Naive B cell (primary cell): ENCODE measurements at places on chromosomes 5 and 9. TPM values are rescaled to one million over a fixed set of nuclear protein-coding genes. Genes with fewer than 3 reads are reported as not detected.

DNA sequence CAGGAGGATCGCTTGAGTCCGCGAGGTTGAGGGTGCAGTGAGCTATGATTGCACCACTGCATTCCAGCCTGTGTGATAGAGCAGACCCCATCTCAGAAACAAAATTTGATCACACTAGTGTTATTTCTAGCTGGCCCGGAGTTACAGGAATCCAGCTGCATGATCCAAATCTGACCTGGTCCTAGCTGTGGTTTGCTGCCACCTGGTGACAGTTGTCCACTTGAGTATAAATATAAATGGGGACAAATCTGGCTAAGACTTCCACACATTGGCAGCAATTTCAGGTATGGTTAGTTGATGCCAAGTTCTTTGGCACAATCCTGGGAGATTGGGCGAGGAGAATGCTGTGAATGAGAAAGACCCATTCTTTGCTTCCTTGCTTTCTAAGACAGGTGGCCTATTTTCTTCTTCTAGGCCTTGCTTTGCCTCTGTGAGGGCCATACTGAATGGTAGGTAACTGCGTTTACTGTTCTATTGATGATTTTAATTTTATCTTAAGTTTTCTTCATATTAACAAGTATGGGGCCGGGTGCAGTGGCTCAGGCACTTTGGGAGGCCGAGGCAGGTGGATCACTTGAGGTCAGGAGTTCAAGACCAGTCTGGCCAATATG is 35.4 kb downstream of the UBE2R2 start:
- DNase-seq, result peak; percentile 51

The MUSK gene
- polyA plus RNA-seq, result not detected

DNA sequence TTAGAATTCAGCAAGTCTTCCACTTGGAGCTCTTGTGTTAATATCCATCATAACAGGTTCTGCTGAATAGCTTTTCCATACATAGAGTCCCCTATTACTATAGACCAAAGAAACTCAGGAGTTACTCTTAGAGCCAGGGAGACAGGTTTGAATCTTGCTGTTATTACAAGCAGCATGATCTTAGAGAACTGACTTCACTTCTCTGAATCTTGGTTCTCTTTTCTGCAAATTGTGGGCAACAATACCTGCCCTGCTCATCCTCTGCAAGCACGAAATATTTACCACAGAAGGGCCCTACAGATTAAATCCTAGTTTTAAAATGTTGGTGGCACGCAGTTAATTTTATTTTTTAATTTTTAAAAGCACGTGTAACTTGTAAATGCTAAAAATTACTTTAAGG is 111.7 kb downstream of the TLR4 start:
- no peak for DNase-seq

DNA sequence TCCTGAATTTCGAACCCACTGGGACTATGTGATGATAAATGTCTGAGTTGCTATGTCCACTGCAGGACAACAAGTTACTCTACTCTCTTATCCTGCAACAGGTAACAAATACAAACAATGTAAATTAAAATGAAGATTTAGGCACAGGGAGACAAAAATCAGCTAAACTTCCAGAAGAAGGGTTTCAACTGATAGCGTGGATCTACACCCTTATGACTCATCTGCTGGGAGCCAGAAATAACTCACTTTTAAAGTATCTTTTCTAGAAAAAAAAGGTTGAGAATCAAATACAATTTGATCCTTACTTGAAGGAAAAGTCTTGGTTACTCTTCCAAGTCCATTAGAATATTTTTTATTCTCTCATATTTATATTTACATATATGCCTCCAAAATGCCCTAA is 21.4 kb downstream of the PJA2 start:
- DNase-seq, result no peak

The PTAR1 gene
- polyA plus RNA-seq, result 21.5 TPM

The OR1Q1 gene
- polyA plus RNA-seq, result not detected

The PRLR gene
- not detected for polyA plus RNA-seq

GRCh38 chr5:74624501-74624900 is 16.0 kb downstream of the ENC1 start:
- DNase-seq, result no peak

- DNase-seq, result no peak
These were observed 822 bp downstream of the RASEF start for GRCh38 chr9:83061990-83062650.

The QRFP gene
- polyA plus RNA-seq, result 0.75 TPM

DNA sequence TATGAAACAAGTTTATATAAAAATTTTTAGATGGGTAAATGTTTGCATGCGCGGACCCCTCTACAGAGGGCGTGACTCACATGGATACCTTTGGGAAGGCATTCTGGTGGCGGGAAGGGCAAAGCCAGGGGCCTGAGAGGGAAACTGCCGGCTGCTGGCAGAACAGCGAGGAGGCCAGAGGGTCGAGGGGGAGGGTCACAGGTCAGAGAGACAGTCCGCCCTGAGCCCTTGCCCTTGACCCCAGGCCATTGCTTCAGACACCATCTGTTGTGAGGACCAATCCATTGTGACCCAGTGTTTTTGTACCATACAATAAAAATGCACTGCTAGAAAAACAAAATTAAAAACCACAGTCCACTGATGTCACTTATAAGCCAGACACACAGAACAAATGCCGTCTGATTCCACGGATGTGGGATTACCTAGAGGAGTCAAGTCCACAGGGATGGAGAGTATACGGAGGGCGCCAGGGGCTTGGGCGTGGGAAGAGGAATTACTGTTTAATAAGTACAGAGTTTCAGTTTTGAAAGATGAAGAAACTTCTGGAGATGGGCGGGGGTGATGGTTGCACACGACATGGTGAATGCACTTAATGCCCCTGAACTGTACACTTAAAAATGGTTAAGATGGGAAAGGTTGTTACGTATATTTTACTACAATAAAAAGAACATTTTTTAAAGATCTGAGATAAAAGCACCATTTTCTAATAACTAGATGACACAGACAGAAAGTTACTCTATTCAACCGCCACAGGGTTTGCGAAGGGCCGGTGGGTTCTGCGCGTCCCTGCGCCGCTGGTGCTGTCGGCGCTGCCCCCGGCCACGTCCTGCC is 12.0 kb downstream of the BTNL9 start:
- DNase-seq, result no peak

GRCh38 chr5:149796030-149796429 is 65.9 kb downstream of the PPARGC1B start:
- no peak for DNase-seq

The ROPN1L gene
- 0.58 TPM for polyA plus RNA-seq

- no peak for DNase-seq
These were observed 233.3 kb upstream of the DAP start for GRCh38 chr5:10994091-10994986.

The HNRNPAB gene
- 55.2 TPM for polyA plus RNA-seq

The PLAC8L1 gene
- polyA plus RNA-seq, result not detected

The F12 gene
- 0.56 TPM for polyA plus RNA-seq

GRCh38 chr9:105508530-105508929 is 49.4 kb upstream of the FKTN start:
- no peak for DNase-seq

The CA9 gene
- not detected for polyA plus RNA-seq

- DNase-seq, result no peak
These were observed 134.4 kb downstream of the TRPM3 start for GRCh38 chr9:70986984-70987383.

DNA sequence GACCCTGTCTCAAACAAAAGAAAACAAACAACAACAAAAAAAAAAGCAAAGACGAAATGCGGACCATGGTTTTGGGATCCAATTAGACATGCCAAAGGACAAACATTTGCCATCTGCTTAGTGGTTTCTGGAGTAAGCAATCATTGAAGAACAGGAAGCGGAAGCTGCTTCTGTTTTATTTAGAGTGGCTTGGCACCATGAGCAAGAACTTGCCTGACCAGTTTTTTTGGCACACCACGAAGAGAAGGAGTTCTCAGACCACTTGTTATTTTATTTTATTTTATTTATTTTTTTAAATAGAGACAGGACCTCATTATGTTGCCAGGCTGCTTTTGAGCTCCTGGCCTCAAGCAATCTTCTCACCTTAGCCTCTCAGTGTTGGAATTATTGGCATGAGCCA is 17.0 kb downstream of the BTF3 start:
- no peak for DNase-seq

DNA sequence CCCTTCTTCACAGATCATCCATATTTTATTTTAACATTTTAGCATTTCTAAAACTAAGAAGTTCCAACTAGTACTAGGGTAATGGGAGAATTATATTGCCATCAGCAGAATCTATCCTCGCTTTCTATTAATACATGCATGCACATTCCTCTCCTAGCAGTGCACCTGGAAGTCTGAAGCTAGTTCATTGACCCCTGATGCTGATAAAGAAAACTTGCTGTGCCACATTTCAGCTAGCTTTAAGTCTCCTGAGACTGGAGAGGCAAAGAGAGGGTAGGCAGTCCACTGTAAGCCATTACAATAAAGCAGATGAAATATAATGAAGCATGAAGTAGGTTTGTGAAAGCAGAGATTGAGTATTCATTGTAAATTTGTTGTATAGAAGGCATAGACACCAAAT is 15.8 kb downstream of the MINAR2 start:
- no peak for DNase-seq

GRCh38 chr5:39466846-39467245 is 42.1 kb upstream of the DAB2 start:
- DNase-seq, result no peak

The WNT8A gene
- not detected for polyA plus RNA-seq

DNA sequence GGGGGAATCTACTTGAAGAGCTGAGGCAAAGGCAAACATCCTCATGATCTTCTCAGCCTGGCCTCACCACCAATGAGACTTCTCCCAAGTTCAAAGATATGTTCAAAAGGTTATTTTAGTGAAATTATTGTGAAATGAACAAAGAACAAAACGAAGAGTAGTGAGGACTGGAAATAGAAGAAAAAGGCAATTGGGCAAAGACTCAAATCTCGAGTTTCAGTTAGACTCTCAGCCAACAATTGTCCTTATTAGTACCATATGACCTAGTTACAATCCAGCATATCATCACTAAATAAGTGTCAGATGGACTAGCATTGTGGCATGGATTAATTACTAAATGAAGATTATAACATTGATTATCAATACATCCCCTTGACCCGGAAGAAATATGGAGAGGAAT is 9.0 kb downstream of the ZNF474 start:
- DNase-seq, result no peak

The IRX2 gene
- polyA plus RNA-seq, result not detected

The LAMC3 gene
- not detected for polyA plus RNA-seq

The BNC2 gene
- polyA plus RNA-seq, result not detected

DNA sequence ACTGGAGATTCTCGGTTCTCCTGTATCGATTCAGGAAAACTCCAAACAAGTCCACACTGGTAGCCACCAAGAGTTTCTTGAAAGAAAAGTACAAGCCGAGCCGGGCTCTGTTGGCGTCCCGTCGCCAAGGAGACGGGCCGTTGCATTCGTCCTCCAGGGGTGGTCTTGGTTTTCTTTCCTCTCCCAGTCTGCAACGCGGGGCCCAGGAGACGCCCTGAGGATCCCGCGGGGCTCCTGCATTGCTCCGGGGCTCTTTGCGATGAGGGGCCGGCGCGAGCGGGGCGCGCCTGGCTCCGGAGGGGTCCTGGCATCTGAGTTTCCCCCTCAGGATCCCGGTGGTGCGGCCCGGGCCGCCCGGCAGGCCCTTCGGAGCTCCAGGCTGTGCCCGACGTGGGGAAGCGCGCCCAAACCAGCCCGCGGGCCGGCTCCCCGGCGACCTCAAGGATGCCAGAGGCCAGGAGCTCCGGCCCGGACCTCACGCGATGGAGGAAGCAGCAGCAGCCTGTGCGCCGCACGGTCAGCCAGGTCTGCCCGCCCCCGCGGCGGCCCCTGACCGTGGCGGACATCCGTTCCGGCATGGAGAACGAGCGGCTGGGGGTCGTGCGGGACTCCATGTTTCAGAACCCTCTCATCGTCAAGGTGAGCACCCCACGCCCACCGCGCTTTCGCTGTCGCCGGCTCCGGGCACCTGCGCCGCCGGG is at the start of gene CFAP77:
CFAP77 (plus strand) TSS at position 384 of the 701 bp plus-strand sequence; CDS start at position 445, 61 bp downstream.
- DNase-seq, result peak; percentile 39

GRCh38 chr5:87885758-87886157 is 382.9 kb downstream of the TMEM161B start:
- DNase-seq, result no peak

DNA sequence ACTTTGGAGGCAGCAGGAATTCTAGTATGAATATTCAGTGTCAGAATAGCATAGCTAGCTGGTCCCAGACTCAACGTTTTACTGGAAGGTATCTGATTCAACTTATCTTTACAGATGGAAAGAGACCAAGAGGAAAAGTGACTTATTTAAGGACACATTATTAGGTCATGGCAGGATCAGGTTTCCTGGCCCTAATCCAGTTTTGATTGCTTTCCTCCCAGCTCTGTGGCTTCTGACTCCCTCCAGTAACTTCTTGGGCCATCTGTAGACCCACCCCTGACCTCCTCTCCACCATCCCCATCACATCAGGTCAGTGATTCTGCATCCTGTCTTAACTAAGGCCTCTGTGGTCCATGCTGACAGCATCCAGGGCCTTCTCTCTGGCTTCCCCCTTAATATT is 38.4 kb downstream of the SH3TC2 start:
- no peak for DNase-seq

DNA sequence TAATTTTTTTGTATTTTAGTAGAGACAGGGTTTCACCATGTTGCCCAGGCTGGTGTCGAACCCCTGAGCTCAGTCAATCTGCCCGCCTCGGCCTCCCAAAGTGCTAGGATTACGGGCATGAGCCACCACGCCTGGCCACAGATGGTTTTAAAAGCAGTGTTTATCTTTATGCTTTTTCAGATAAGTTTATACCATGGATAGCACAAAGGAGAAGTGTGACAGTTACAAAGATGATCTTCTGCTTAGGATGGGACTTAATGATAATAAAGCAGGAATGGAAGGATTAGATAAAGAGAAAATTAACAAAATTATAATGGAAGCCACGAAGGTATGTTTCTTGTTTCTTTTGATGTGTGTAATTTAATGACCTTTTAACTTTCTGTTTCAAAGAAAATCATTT is 35.1 kb downstream of the POLK start:
- DNase-seq, result no peak

- no peak for DNase-seq
These were observed 252.4 kb upstream of the NFIL3 start for GRCh38 chr9:91676046-91676445.

- no peak for DNase-seq
These were observed 210.2 kb upstream of the ISL1 start for GRCh38 chr5:51172903-51173626.

The MORN5 gene
- polyA plus RNA-seq, result not detected

DNA sequence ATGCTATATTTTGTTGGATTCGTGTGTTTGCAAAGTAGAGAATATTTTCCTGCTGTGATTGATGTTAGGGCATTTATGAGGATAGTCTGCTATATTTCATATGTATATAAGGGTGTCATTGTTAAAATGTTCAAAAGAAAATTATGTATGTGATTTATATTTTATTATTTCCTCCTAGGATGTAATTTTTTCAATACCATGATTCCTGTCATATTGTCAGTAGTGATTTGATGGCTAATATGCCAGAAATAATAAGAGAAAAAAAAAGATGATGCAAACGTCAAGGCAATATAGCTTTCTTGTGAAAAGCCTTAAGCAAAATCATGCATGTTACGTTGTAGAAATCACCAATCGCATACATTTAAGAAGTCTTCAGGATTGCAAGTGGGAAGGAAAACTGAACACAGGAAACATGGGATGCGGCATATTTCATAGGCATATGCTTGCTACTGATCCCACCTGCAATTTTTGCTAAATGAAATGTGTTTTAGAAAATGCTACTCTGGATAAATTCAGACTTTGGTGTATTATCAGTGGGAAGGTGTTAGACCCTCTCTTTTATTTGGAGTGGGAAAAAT is 224.5 kb downstream of the MAST4 start:
- DNase-seq, result no peak
